ENCODE measurements at places on chromosomes 6 and 20. TPM values are rescaled to one million over a fixed set of nuclear protein-coding genes. Genes with fewer than 3 reads are reported as not detected.

Gene TRPC4AP
- total RNA-seq: 44.9 TPM

Gene TSPO2
- total RNA-seq: not detected

Gene WFDC5
- not detected for total RNA-seq

Gene TMEM74B
- total RNA-seq: not detected

Gene SRSF12
- total RNA-seq: not detected

Gene SIRPD
- 0.68 TPM for total RNA-seq

Gene CST1
- total RNA-seq: 0.68 TPM

Gene PSMB9
- 174 TPM for total RNA-seq

- no peak for DNase-seq
These were observed 1.1 kb upstream of the ZNF343 start for GRCh38 chr20:2509794-2510193.

DNA sequence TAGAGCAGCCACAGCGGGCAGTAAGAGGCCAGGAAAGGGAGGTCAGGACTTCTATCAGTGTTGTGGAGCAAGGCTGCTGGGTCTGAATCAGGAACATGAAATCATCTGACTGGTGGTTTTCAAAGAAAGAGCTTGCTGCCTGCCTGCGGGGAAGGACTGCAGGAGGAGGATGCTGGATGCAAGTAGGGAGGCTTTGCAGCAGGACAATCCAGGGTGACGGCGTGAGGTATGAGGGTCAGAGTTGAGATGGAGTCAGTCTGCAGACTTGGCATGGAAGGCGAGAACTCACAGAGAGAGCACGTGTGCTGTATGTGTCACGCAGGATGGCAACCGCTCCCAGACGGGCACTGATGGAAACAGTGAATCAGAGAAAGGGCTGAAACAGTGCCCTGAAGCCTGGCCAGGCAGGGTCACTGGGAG lies 59.2 kb upstream of the CD93 start:
- peak; percentile 99 for DNase-seq

GRCh38 chr6:47144306-47144705 lies 102.2 kb upstream of the ADGRF1 start:
- peak; percentile 76 for DNase-seq

DNA sequence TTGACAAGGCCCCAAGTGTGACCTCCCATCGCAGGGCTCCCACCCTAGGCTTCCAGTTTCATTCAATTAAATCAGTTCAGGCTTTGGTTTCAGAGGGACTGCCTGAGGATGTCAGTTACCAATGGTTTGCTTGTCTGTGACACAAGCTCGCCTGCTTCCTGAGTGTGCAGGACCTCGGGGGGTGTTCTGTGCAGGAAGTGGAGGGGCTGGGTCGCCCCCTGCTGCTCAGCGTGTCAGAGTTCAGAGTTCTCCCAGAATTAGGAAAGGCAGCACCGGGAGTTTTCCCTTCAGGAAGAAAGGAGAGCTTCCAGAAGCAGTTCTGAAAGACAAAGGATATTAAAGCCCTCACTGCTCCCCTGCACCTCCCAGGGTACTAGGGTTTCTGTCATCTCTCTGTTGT lies 50.8 kb upstream of the TGM3 start:
- no peak for DNase-seq

DNA sequence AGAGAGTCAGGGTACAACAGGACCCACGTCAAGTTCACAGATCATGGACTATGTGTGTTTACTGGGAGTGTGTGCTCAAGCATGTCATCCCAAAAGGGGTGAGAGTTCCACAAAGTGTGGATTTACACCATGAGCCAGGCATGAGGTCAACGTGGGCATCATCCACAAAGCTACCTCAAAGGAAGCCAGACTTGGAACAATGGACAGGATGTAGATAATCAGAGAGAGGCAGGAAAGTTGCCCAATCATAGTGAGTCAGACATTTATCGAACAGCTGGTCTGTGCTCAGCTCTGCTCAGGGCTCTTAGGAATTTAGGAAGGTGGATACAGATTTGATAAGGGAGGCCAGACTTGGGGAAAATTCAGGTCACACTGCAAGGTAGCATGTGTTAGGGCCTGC lies 317.2 kb upstream of the CDYL start:
- DNase-seq: peak; percentile 89

DNA sequence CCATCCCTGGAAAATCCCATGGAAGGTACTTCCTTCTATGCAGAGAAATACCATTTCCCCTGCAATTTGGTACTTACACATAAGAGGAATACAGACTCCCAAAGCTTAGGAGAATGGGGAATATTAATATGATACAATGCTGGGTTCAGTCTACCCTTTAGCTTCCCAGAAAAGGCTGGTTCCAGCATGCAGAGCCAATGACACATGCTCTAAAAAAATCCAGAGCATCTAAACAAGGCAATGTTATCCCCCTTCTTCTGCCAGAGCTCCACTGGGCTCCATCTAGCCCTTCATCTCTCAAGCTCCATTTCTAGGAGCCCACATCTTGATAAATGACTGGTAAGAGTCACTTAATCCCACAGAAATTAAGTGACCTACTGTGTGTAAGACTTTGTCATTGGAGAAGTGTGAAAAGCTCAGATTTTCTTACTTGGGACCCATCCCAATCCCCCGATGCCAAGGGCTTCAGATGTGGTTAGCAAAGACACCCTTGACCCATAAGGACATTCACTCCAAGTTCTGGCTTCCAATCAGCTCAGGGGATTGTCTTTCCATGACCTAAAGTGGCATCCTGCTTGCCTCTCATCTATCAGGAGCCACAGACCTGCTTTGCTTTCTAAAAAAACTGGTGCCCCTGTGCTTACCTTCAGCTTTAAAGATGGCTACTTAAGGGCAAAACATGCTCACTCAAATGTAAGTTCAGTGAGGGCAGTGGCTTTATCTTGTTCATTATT lies 137.5 kb downstream of the UNC5CL start:
- DNase-seq: no peak

DNA sequence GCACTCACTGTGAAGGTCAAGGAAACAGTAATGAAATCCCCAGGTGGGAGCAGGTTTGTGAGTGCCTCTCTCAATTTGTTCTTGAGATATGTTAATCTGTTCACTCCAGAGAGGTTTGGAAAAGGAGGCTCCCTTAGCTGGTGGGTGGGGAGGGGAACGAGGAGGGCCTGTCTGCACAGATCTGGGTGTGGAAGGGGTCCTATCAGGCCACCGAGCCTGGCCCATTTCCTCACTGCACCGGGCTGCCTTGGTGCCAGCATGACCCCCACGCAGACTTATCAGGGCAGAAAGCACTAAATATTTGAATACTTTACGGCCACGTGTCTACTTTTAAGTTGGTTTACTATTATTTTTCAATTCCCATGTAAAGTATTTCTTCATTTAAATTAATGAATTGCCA lies 8.3 kb downstream of the AGPAT4 start:
- DNase-seq: no peak

DNA sequence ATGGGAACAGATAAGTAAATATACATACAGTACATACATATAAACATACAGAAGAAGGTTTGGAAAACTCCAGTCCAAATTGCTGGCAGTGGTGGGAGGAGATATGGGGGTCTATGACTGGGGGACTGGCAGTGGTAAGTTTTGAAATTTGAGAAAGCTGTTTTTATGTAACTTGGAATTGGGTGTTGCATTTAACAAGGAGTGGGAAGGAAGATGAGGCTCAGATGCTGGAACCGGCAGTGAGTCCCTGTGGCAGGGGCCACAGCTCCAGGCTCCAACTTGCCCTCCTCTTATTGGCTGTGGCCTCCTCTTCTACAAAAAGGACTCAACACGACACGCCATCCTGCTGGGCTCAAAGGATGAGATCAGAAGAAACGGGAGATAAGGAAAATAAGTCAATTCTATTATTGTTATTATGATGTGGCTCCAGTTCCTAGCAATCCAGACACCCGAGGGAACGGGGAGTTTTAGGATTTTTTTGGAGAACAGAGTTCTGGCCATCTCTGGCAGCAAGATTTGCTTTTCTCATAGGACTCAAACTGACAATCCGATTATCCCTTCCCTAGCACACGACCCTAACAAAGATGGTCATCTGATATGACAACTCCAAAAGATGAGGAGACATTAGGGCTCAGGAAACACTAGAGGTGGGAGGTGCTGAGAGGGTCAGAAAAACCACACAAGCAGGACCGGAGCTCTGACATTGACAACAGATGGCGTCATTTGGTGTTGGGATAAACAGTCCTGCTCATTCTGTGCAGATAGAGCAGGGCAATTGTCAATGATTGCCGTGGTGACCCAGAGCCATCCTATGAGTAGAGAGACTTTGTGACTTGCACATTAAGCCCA lies 6.0 kb upstream of the TGM2 start:
- DNase-seq: peak; percentile 74

DNA sequence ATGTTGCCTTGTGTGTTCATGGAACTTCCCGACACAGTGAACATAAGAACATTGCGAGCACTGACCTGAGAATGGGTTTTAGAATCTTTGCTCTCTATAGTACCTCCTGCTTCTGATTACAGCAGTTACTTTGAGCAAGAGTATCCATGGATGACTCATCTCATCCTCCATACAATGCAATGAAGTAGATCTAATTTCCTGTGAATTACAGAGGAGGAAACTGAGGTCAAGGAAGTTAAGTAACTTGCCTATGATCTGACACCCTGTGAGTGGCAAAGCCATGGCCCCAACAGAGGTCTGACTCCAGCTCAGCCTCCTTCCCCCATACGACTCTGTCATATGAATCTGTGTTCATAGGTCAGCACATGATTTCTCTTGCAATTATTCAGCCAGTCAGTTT lies 518.1 kb downstream of the TFAP2A start:
- no peak for DNase-seq

DNA sequence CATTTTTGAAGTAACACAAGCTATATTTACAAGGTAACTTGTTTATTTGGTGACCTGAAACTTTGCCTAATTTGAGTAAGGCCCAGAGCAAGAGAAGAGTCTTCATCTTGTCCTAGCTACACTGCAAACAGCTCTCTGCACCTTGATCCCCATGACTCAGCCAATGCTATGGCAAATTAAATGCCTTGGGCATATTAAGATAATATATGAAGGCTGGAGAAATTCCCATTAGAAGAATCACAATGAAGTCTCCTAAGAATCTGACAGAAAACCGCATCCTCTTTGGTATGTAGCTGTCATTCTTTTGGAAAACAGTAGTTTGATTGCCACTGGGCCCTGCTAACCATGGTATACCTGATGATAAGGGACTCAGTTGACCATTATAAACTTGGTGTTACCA lies 204.5 kb downstream of the UBE3D start:
- peak; percentile 80 for DNase-seq

GRCh38 chr20:50052550-50053361 lies 60.2 kb downstream of the UBE2V1 start:
- no peak for DNase-seq

DNA sequence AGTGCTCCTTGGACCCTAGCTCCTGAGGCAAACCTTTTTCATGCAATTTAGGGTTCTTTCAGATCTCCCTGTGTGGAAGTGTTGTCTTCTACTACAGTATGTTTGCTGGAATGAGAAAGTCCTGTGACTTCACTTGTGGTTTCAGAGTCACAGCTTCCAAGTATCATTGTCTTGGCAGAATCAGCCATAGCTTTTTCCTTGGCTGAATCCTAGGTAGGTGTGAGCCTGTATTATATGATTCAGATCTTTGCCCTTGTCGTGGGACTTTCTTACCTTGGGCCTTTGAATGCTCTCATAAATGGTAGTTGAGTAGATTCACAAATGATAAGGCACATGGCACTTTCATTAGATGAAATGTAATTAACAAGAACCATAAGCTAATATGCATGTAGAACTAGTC lies 16.5 kb downstream of the CARMIL1 start:
- peak; percentile 15 for DNase-seq

- peak; percentile 7 for DNase-seq
These were observed 101.5 kb downstream of the CD2AP start for GRCh38 chr6:47579040-47579439.

- DNase-seq: no peak
These were observed 727 bp downstream of the MRS2 start for GRCh38 chr6:24403501-24403824.

DNA sequence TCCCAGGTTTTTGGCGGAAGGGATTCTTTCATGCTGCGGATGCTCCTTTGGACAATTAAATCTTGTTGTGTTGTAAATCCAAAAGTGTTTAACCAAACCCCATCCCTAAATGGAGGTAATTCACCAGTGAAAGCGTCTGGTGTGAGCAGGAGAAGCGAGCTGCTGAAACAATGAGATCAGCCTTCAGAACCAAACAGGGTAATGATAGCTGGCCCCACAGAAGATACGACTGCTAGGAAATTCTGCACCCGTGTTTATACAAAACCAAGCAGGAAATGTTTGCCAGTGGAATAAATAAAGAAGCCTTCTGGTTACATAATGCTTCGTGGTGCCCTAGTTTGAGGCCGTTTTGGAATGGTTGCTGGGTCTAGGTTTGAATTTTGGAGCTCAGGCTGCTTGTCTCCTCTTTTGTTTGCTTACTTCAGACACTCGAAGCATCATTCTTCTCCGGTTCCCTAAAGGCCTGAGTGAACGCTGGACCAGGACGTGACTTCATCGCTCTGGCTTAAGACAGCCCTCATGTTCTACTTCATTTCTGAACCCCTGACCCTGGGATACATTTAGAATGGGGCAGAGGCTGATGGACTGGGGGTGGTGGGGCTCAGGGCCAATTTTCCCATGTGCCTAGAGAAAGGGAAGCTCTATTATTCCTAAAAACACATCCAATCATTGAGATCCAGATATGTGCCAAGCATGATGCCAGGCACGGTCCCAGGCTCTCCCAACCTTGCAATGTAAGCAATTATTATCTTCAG lies 61.6 kb upstream of the JAG1 start:
- DNase-seq: no peak

- DNase-seq: peak; percentile 41
These were observed 118.4 kb downstream of the FARS2 start for GRCh38 chr6:5379647-5380242.

DNA sequence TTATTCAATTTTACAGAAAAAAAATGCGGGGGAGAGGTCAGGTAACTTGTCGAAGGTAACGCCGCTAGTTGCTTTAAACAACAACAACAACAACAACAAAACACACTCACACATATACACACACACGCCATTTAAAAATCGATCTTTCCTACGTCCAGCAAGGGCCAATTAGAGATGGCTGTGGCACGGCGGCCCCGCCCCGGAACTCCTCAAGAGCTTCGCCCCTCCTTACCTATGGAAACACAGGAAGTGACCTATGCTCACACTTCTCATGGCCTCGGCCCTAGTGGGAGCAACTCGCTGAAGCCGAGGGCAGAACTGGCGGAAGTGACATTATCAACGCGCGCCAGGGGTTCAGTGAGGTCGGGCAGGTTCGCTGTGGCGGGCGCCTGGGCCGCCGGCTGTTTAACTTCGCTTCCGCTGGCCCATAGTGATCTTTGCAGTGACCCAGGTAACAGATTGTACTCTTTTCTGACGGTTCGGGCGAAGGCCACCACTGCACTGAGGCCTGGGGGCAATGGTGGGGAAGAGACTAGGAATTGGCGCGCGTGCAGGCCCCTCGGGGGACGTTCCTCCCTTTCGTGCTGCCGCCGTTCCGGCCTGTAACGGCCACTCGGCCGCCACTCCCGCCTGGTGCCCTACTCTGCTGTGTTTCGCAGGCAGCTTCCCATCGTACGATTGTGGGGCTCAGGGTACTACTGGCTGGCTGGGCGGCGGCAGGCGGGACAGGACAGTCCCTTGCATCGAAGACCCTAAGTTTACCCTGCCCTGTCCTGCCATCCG lies at the start of gene TBP:
TSS of gene TBP (plus strand) at position 357 of the 783 bp plus-strand sequence. CDS start 2,661 bp downstream, outside the sequence.
- peak; percentile 99 for DNase-seq

- DNase-seq: peak; percentile 77
These were observed 313.2 kb downstream of the HIVEP2 start for GRCh38 chr6:142631517-142632385.

GRCh38 chr20:35467339-35468224 lies 12.2 kb downstream of the CEP250 start:
- peak; percentile 64 for DNase-seq

GRCh38 chr6:163095401-163095800 lies 319.1 kb upstream of the QKI start:
- peak; percentile 62 for DNase-seq

GRCh38 chr6:53440336-53440945 lies 91.7 kb upstream of the ELOVL5 start:
- no peak for DNase-seq

- no peak for DNase-seq
These were observed 329.0 kb upstream of the NRSN1 start for GRCh38 chr6:23797041-23797440.

Data from RPMI7951 (cell line).